RCC 7860 (cell line): ENCODE measurements at places on chromosomes 4 and X.

DNA sequence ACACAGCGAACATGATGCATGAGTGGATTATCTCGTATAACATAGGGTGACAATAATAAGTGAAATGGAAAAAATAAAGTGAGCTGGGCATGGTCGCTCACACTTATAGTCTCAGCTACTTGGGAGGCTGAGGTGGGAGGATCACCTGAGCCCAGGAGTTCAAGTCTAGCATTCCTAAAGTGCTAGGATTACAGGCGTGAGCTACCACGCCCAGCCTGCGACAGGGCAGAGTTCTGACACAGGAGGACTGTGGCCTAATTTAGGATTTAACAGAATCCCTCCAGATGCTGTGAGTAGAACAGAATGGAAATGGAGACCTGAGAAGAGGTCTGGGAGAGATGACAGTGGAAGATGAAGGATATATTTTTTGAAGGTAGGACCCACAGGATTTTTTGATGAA, 3.4 kb upstream of the PRICKLE3 start:
- DNase-seq: no peak

- no peak for DNase-seq
These were observed 117.8 kb downstream of the FRAS1 start for GRCh38 chr4:78174891-78175290.

DNA sequence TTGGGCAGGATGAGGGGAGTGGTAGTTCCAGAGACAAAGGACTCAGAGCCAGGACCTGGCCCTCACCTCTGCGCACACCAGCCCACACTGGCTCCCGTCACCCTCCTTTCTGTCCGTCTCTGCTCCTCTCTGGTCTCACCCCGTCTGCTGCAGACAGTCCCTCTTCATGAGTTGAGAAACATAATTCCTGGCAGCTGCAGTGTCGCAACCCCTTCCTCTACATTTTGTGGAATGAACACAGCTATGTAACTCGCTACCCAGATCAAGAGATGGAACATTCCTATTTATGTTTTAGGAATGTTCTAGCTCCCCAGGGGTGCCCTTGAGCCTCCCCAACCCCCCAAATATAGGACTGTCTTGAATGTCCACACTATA, 59.3 kb downstream of the SHROOM2 start:
- DNase-seq: no peak

DNA sequence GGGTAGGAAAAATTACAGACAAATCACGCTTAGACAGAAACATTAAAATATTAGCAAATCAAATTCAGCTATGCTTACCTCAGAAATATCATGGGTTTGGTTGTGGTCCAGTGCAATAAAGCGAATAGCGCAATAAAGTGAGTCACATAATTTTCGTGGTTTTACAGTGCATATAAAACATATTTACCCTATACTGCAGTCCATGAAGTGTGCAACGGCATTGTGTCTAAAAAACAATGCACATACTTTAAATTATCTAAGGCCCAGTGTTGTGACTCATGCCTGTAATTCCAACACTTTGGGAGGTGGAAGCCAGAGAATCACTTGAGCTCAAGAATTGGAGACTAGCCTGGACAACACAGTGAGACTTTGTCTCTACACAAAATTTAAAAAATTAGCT, 195.7 kb upstream of the IL1RAPL1 start:
- no peak for DNase-seq

DNA sequence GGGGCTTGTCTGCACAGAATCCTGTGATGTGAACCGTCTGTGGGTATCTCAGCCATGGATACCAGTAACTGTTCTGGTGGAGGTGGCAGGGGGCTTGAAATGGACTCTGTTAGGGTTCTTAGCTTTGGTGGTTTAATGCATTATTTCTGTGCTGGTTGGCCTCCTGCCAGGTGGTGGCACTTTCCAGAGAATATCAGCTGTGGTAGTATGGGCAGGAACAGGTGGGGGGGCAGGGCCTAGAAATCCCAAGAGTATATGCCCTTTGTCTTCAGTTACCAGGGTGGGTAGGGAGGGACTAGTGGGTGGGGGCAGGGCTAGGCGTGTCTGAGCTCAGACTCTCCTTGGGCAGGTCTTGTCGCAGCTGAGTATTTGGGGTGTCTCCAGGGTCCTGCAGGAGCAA, 106.7 kb downstream of the KIT start:
- no peak for DNase-seq

GRCh38 chr4:151400343-151400742, 8.6 kb upstream of the FHIP1A start:
- DNase-seq: no peak

- DNase-seq: no peak
These were observed 436.0 kb upstream of the INTU start for GRCh38 chr4:127196655-127197352.

DNA sequence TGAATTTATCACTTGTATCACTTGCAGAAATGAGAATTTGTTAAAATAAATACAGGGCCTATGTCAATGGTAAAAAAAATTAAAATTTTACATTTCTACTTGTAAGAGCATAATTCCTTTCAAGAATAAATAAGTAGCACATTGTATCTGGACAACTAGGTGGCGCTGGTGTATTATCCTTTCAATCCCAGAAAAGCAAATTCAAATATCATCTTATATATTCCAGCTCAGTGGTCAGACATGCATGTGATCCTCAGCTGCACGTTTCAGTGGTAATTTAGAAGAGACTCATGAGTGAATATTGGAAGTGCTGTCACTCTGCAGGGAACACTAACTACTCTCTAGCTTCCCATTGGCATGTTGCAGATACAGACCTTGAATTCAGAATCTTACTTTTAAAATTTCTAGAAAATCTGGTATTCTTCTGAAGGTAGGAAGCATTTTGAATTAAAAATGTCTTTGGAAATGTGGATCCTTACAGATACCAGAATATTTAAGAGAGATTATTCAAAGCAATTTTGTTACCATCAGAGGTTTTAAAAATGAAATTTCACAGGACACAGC, 1414.7 kb upstream of the TENM3 start:
- DNase-seq: peak; percentile 41

GRCh38 chr4:40811956-40812355, 62.2 kb downstream of the NSUN7 start:
- no peak for DNase-seq

GRCh38 chr4:40520533-40520932, 109.1 kb downstream of the RBM47 start:
- no peak for DNase-seq

GRCh38 chr4:171812665-171813525, at the start of gene GALNTL6:
Gene GALNTL6 (plus strand): TSS chr4:171813404.
- DNase-seq: no peak

- DNase-seq: no peak
These were observed 85.0 kb upstream of the ADRA2C start for GRCh38 chr4:3681191-3681590.

GRCh38 chr4:127782275-127783025, at the start of gene HSPA4L:
Gene HSPA4L (plus strand): TSS chr4:127782322. CDS start chr4:127782551, 229 bp downstream.
- DNase-seq: peak; percentile 40

- peak; percentile 83 for DNase-seq
These were observed 44.8 kb downstream of the NPFFR2 start for GRCh38 chr4:72076562-72076961.

- no peak for DNase-seq
These were observed 231.0 kb downstream of the SPOCK3 start for GRCh38 chr4:167003326-167003725.

DNA sequence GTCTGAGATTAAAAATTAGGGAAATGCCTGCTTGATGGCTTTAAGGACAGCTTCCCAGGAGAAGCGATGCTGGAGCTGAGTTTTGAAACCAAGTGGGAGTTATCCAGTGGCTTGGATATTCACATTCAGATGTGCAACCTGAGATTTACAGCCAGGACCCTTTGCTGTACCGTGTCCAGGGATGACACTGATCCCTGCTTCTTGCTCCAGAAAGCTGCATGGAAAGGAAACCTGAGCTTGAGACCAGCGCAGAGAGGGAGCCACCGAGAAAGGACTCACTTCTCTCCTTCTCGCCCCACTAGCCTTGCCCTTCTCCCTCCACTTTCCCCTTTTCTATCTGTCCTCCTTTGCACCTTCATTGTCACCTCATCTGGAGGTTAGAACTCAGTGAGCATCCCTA, 254.5 kb upstream of the PPARGC1A start:
- DNase-seq: no peak

- DNase-seq: no peak
These were observed 137.9 kb downstream of the VSIG4 start for GRCh38 chrX:65902011-65902410.

DNA sequence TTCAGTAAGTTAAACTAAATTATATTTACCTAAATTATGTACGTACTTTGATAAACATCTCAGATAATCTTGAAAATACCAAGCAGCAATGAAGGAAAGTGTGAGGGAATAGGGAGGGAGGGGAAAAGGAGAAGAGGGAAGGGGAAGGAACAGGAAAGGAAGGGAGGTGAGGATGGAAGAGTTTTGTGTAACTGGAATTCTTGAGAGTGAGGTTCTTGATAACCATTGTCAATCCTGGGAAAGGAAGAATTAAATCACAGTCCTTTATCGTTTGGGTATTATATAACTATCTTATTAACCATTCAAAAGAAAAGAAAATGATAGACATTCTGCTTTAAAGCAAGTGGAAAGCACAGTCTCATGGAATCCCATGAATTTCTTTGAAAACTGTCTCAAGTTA, 795.0 kb downstream of the CCSER1 start:
- DNase-seq: no peak

- DNase-seq: no peak
These were observed 69.7 kb downstream of the STARD8 start for GRCh38 chrX:68717196-68717595.

- DNase-seq: no peak
These were observed 23.3 kb upstream of the SCML2 start for GRCh38 chrX:18377796-18378195.

DNA sequence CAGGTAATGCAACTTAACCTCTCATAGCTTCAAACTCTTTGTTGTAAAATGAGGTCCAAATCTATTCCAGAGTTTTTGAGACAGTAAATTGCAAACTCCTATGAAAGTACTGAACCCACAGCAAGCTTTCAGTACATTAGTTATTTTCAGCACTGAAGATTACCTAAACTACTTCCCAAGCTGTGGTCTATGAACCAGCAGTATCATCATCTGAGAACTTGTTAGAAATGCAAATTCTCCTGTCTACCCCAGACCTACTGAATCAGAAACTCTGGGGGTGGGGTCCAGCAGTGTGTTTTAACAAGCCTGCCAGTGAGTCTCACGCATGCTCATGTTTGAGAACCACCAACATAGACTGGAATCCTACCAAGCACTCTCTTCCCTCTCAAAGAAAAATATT, 5.7 kb upstream of the CASP6 start:
- DNase-seq: no peak

DNA sequence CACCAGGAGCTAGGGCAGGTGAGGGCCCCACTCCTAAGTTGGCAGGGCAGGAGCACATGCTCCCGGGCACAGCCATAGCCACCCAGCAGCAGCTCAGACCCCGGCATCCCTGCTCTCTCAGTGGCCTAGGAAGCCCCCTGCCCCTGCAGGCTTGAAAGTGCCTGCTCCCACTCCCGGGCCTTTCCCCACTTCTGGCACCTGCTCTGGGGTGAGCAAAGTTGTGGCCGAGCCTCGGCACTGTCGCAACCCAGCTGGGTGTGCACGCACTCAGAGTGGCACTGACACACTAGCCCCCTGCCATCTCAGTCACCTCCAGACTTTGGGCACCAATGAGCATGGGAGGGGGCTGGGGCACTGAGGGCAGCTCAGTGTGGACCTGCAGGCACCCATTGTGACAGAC, 60.8 kb upstream of the CDKN2AIP start:
- no peak for DNase-seq

GRCh38 chr4:112231779-112232713, at the start of gene AP1AR:
Gene AP1AR (plus strand): TSS chr4:112231787. CDS start chr4:112232092, 305 bp downstream.
- DNase-seq: peak; percentile 46

DNA sequence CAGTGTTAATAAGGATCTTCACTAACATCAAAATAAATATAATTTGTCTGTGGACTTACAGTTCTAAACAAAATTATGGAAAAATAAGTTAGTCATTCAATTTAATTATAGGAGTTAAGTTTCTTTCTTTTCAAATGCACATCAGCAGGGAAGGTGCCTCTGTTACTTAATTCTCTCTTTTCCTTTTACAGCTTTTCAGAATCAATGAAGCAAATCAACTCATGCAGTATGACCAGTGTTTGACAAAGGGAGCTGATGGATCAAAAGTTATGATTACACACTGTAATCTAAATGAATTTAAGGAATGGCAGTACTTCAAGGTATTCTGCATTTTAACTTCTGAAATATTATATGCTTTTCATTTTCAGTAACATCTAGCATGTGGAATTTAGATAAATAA, 15.9 kb downstream of the HMGB2 start:
- no peak for DNase-seq

DNA sequence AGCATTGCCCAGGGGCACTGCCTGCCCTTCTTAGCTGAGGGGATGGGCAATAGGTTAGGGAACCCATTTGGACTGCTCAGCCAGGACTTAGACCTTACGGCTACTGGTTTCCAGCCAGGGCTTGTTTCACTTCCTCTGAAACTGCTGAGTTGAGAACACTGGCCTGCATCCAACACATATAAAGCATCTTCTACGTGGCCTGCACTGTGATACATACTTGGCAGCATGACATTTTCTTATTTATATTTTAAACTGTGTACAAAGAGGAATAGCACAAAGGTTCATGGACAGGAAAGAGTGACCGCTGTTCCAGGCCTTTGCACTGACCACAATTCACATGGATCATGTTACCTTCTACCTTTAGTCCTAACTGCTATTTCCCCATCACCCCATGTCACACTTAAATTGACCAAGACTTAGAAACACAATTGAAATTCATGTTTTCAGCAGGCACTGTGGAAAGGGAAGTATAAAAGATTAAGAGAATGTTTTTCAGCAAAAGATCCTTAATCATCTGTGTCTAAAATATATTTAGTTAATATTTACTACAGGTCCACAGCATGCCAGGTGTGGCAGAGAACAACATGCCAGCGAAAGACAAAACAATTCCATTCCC, 43.7 kb downstream of the NLGN4X start:
- DNase-seq: no peak

DNA sequence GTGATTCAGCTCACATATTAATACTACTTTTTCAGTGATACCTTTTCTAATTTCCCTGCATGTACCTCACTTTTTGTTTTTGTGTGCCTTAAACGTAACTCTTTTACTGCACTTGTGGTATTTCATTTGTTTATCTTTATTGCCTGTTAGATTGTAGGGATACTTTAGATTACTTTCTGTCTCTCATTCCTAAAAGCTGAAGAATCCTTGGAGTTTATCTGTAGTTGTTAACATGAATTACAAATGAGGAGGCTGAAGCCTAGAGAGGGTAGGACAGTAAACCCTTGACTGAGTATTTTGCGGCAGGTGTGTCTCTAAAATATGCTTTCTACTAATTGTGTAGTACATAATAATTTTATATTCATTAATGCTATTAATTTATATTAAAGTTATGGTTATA, 34.9 kb downstream of the BMP2K start:
- no peak for DNase-seq

GRCh38 chr4:32268863-32269262, 1548.7 kb downstream of the PCDH7 start:
- DNase-seq: no peak

DNA sequence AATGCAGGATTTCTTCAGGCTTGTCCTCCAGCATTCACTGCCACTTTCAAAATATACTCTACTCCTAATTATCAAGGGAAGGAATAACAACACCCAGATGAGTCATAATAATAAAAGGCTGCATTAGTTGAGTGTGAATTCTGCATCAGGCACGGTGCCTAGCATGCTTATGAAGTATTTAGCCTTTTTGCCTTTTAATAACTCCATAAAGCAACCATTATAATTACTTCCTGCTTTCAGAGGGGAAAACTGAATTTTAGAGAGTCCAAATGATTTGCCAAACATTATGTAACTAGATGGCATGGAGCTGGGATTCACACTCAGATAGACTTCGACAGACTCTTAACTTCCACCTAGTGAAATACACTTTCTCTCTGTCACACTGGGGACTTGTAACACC, 2365.5 kb downstream of the PCDH7 start:
- no peak for DNase-seq

GRCh38 chr4:74543983-74544382, 99.0 kb downstream of the AREG start:
- DNase-seq: peak; percentile 61
